ENCODE measurements at places on chromosomes 6 and 20.

- H3K36me3 ChIP-seq: no peaks in the 10 kb centered on the region
- no peak overlapping the region for H3K27ac ChIP-seq
- H3K4me1 ChIP-seq: no peaks in the 10 kb centered on the region
- no peaks in the 10 kb centered on the region for H3K27me3 ChIP-seq
- no peak for DNase-seq
These were observed 323.4 kb downstream of the BTBD9 start for GRCh38 chr6:38316099-38316868.

DNA sequence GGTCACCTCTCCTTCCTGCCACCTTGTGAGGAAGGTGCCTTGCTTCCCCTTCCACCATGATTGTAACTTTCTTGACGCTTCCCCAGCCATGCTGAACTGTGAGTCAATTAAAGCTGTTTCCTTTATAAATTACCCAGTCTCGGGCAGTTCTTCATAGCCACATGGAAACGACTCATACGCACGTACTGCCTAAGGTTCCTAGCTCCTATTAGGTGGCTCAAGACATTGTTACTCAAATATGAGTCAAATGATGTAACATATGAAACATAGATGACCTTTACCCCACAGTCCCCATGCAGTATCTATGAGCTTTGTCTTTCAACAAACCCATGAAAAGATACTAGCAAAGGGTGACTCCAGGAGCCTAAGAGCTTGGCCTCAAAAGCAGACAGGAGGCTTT, 98.3 kb downstream of the SIM1 start:
- H3K36me3 ChIP-seq: no peaks in the 10 kb centered on the region
- no peak for DNase-seq
- no peaks in the 10 kb centered on the region for H3K27me3 ChIP-seq
- H3K4me1 ChIP-seq: no peaks in the 10 kb centered on the region

DNA sequence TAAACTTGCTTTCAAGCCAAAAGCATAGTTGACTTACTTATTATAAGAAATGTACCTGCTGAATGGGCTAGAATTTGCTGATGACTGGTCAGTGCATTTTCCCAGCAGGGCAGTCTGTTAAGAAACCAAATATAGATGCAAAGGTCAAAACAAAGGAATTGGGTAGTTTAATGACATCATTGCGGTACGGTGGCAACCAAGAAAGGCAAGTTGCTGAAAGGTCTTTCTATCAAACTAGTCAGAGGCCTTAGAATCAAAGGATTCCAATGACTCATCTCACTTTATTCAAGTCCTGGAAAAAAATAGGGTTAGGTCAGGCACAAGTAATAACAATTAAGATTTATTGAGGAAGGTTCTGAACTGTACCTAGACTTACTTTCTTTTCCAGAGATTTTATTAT, 76.4 kb downstream of the KIZ start:
- peaks cover 9% of the 10 kb centered on the region for H3K36me3 ChIP-seq
- H3K27me3 ChIP-seq: no peaks in the 10 kb centered on the region
- no peak overlapping the region for H3K4me3 ChIP-seq
- DNase-seq: no peak
- H3K4me1 ChIP-seq: no peaks in the 10 kb centered on the region
- H3K27ac ChIP-seq: no peak overlapping the region

GRCh38 chr6:140001005-140001404, 626.6 kb upstream of the CITED2 start:
- H3K4me1 ChIP-seq: no peaks in the 10 kb centered on the region
- no peaks in the 10 kb centered on the region for H3K36me3 ChIP-seq
- no peak overlapping the region for H3K27ac ChIP-seq
- no peak for DNase-seq
- H3K27me3 ChIP-seq: no peaks in the 10 kb centered on the region

DNA sequence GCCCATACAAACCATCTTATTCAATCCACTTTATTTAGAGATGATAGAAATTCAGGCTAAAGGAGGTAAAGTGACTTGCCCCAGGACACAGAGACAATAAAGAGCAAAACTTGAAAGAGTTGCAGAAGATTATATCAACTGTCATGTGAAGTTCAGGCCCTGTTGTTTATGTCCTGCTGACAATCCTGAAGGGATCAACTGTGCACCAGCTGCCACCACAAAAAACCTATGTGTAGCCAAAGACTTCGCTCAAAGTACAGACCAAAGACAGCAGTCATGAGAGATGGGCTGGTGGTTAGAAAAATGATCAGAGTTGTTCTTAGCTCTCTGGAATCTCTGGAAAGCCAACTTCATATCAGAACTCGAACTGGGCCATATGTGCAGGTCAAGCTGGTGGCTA, 16.0 kb upstream of the CITED2 start:
- H3K4me3 ChIP-seq: no peak overlapping the region
- H3K27ac ChIP-seq: no peak overlapping the region
- no peaks in the 10 kb centered on the region for H3K27me3 ChIP-seq
- no peaks in the 10 kb centered on the region for H3K36me3 ChIP-seq
- no peak for DNase-seq

DNA sequence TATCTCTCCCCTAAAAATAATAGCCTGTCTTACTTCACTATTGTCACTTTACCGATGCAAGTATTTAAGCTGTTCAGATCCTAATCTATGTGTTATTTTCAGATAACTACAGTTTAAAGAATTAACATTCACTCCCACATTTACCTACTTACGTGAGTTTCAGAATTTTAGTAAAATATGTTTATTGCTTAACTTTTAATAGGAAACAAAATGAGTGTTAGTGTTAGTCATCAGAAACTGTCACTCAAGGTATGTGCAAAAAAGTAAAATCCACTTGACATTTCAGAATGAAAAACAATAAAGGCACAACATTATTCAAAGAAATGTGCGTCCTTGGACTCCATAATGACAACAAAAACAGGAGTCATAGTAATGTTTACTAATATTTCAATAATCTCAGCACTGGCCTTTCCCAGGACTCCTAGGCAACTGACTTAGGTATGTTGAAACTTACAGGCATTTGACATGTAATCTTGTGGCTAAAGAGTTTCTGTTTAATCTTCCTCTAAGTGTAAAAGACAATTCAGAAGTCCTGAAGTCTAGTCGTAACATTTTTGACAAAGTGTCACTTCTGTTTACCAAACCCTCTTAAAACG, 4.5 kb downstream of the ATXN1 start:
- H3K27ac ChIP-seq: peak overlapping the region; percentile 34
- no peaks in the 10 kb centered on the region for H3K27me3 ChIP-seq
- no peak for DNase-seq
- peaks cover 12% of the 10 kb centered on the region for H3K36me3 ChIP-seq

GRCh38 chr6:39088331-39088730, 26.7 kb downstream of the SAYSD1 start:
- no peaks in the 10 kb centered on the region for H3K36me3 ChIP-seq
- H3K27ac ChIP-seq: no peak overlapping the region
- peaks cover 5% of the 10 kb centered on the region for H3K4me1 ChIP-seq
- DNase-seq: peak; percentile 41
- H3K4me3 ChIP-seq: no peak overlapping the region

GRCh38 chr6:82013561-82014530, 233.7 kb downstream of the IBTK start:
- no peaks in the 10 kb centered on the region for H3K4me1 ChIP-seq
